CD4-positive, alpha-beta T cell treated with Interleukin-15 for 1 hour (primary cell): ENCODE measurements at places on chromosomes 13 and 19.

- DNase-seq = no peak
Observed at GRCh38 chr19:4358709-4359626, 15.6 kb downstream of the MPND start.

GRCh38 chr13:27830010-27830409 is 37.7 kb downstream of the GSX1 start:
- DNase-seq = peak; percentile 37

GRCh38 chr13:50677258-50677657 is 166.2 kb downstream of the DLEU7 start:
- DNase-seq = no peak

GRCh38 chr19:1259876-1260748 is 9.0 kb upstream of the CIRBP start:
- peak; percentile 82 for DNase-seq

DNA sequence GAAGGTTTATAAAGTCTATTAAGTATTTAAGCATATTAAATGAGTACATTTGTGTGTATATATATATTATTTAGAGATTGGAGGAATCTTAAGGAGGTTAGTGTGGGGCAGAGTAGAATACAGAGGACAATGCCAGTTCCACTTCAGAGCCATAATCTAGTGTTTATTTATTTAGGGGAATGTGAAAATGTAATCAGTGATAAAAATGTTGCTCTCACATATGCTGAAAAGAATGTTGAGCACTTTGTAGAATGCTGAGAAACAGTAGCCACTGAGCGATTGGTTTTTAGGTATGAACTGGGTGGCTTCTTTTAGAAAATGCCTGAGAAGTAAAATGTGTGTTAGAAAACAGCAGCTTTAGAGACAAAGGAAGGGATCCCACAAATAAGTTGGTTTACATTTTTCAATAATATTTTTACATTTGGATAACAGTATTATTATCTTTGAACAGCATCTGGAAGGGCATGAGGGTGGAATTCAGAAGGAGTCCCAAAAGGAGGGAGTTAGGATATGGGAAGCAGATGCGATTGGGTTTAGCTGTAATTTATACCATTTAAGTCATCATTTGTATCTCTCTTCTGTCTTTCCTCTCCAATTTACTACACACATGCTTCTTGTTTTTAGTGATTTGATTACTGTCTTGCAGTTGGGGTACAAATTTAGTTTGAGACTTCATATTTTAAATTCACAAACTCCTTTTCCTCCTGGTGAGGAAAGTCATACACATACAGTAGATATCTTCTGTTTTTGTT is 68.6 kb downstream of the NDFIP2 start:
- no peak for DNase-seq

GRCh38 chr19:6412447-6413091 is 12.0 kb downstream of the KHSRP start:
- DNase-seq = peak; percentile 41

GRCh38 chr19:6955082-6955481 is 66.1 kb downstream of the MBD3L2B start:
- DNase-seq = no peak
